Activated T-cell treated with anti-CD3 and anti-CD28 coated beads, Interleukin-2, amount 50 U/mL, for 72 hours (primary cell): ENCODE measurements at places on chromosomes 13 and 19. TPM values are rescaled to one million over a fixed set of nuclear protein-coding genes. Genes with fewer than 3 reads are reported as not detected.

The BORA gene
- 34.0 TPM for total RNA-seq

DNA sequence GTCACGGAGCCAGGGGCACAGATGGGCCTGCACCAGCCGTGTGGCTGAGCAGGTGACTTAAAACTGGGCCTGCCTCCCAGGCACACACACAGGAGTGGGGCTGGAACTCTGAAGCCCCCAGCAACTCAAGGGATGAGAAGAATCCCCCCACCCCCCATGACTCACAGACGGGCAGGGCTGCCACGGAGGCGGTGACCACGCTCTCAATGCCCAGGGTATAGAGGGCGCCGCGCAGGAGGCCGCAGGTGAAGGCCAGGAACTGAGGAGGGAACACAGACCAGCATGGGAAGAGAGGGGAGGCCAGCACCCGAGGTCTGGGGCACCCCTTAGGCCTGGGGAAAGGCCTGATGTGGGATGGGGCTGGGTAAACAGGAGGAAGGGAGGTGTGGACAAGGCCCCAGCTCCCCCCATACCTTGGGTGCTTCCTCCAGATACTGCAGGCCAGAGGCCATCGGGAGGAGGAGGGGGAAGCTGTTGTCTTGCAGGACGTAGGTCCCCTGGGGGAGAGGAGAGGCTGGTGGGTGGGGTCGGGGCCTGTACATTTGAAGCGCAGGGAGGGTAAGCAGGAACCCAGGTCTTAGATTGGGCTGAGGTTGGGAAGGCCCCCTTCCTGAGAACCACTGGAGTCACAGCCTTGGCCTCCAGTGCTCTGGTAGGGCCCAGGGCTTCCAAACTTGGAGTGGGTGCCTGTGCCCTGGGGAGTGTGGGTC lies 3.1 kb upstream of the NKPD1 start:
- peak overlapping the region; percentile 54 for H3K4me3 ChIP-seq
- peak overlapping the region; percentile 38 for H3K27ac ChIP-seq
- H3K4me1 ChIP-seq, result peaks cover 17% of the 10 kb centered on the region
- no peaks in the 10 kb centered on the region for H3K36me3 ChIP-seq

DNA sequence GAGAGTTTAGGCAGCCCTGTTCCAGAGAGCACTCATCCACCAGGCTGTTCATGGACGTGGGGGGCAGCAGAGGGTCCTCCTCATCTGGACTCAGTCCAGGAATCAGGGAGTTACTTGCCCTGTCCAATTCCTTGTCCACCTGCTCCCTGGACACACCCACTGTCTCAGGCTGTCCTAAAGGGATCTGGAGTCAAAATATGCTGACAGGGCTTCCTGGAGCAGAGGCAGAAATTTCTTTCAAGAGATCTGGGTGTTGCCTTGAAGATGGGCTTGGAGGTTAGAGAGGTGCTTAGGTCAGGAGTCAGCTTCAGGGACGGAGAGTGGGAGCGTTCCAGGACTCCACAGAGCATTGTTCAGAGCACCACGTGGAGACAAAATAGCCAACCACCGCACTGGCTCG lies 65.8 kb upstream of the SHISA2 start:
- no peaks in the 10 kb centered on the region for H3K36me3 ChIP-seq
- DNase-seq, result no peak
- no peak overlapping the region for H3K4me3 ChIP-seq
- H3K27me3 ChIP-seq, result peaks cover 11% of the 10 kb centered on the region

DNA sequence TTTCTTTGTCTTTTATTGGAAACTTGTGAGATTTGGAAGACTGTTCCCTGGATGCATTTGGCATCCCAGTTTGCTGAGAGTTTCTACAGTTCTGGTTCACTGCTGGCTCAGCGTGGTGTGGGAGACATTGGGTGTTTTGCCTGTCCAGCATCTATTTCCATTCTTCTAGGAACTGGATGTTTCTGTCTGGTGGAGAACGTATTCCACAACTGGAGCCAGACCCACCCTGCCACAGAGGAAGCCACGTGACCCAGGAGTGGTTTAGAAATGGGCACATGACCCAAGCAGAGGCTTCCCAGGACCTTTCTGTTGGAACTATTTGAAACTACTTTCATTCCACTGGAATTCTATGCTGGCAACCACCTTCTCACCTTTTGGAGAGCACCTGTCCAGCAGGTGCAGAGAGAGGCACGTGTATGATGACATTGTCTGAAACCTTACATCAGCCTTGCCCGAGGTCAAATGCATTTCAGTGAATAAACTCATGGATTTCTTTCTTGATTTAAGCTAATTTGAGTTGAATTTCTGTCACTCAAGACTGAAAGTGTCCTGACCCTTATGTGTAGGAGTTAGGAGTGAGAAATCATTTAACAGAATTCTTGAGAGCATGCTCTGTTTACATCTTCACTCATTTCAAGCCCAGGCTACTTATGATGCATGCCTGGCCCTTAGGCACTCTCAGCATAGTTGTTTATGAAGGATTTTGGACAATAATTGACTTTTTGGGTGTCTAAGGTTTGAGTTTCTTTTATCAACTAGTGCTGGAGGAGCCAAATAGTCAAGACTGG lies 121.8 kb downstream of the AKAP11 start:
- H3K36me3 ChIP-seq, result peaks cover 19% of the 10 kb centered on the region
- peak overlapping the region; percentile 99 for H3K27ac ChIP-seq
- H3K4me3 ChIP-seq, result peak overlapping the region; percentile 95
- DNase-seq, result peak; percentile 39
- peaks cover 77% of the 10 kb centered on the region for H3K4me1 ChIP-seq

GRCh38 chr13:63433546-63434150 lies 2018.0 kb upstream of the PCDH20 start:
- H3K27me3 ChIP-seq, result no peaks in the 10 kb centered on the region
- no peak overlapping the region for H3K27ac ChIP-seq
- no peak for DNase-seq
- no peaks in the 10 kb centered on the region for H3K4me1 ChIP-seq

DNA sequence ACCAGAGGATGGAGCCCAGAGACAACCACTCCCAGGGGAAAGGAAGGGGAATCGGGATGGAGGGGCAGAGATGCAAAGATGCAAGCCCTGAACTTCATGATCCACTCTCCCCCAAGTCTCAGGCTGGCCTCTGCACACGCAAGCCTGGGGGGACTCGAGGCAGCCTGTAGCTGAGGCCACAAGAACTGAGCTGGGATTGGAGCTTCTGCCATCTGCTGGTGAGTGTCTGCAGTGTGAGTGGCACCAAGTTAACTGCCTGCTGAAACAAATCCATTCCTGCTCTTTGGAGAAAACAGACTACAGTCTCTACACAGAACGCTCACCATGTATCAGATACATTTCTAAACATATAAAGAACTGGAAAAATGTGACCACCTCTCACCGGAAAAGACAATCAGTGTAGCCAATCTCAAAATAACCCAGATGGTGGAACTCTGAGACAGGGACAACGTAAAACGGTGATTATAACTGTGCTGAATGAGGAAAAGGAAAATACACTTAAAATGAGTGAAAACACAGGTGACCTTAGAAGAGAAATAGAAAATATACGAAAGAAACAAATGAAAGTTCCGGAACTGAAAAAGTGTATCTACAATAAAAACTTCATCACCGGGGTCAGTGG lies 62.1 kb downstream of the KLF2 start:
- H3K36me3 ChIP-seq, result peaks cover 43% of the 10 kb centered on the region
- H3K27me3 ChIP-seq, result no peaks in the 10 kb centered on the region
- peaks cover 16% of the 10 kb centered on the region for H3K4me1 ChIP-seq

DNA sequence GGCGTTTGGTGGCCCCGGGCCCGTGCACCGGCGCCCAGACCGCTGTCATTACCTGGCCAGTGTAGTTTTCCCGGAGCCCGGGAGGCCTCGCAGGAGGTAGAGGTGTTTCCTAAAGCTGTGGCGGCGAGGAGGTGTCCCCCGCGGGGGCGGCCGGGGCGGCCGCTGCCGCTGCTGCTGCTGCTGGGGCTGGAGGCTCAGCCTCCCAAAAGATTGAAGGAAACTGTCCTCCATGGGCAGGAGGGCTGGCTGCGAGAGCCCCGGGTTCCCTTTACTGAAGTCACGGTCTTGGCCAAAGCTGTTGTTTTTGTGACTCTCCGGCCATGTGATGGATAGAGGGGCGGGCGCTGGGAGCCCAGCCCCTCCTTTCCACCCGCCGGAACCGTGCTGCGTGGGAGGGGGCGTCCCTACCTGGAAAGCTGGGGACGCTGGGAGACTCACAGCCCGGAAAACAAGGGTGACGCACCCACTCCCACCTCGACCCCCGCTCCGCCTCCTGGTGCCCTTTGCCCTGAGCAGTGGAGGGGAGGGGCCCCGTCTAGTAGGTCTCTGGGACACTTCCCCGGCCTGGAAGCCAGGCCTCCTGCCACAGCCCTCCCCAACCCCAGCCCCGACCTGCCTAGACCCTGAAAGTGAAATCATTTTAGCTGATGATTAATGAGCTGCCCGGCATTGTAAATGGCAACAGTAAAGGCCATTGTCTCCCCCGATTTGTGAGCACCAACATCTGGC lies at the start of gene N4BP2L1:
TSS of gene N4BP2L1 (minus strand) at position 279 of the 729 bp plus-strand sequence. CDS start at position 231, 48 bp downstream.
- H3K27me3 ChIP-seq, result no peaks in the 10 kb centered on the region
- H3K4me3 ChIP-seq, result peak within 1 kb of the TSS; percentile 99
- H3K4me1 ChIP-seq, result peaks cover 47% of the 10 kb centered on the region
- H3K36me3 ChIP-seq, result peaks cover 17% of the 10 kb centered on the region
- peak within 1 kb of the TSS; percentile 99 for H3K27ac ChIP-seq
- DNase-seq, result peak; percentile 85
